ENCODE measurements at places on chromosomes 1 and 21.

DNA sequence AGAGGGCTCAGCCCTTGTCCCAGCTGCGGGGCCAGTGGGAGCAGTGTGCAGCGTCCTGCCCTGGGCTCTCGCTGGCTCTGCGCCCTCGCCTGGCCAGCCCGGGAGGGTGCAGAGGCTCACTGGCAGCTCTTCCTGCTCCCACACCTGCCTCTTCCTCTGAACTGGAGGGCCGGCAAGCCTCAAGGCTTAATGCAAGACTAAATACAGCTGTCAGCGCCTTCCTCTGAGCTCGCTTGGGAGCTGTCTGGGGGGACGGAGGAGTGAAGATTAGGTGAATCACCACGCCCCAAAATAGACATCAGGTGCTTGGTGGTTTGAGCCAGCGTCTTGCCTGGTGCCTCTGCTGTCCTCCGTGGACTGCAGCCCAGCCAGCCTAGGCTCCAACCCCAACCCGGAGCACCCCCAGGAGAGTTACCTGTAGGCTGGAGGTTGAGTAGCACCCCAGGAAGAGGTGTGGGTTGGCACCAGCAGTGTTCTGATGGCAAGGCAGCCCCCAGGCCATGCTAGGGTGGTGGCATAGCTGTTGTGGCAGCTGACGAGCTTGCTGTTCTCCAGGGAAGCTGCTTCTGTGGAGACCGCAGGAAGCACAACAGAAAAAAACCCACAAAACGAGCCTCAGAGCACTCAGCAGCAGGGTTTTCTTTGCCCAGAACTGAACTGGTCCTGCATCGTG lies 36.9 kb downstream of the UMODL1 start:
- DNase-seq: peak; percentile 55

DNA sequence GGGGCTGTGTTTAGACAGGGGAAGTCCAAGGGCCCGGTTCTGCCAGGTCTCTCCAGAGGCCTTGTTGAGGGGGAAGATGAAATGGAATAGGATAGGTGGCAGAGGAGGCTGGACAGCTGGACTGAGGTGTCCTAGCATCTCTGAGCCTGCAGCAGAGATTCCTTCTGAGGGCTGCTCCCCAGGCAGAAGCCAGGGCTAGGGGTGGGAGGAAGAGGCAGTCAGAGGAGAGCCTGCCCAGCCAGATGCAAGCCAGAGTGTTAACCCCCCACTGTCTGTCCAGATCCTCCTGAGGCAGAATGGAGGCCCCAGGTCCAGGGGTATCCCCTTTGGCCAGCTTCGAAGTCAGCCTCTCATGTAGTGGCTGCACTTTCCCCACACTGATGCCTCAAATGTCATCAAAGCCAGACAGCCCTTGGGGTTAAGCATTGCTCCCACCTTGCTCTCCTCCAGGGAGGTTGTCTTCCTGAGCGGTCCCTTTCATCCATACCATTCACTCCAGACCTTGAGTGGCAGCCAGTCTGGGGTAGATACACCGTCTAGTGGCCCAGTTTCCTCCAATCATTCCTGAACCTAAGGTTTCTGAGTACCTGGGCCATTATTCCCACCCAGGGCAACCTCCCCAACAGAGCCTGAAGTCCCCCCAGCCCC lies 1.7 kb downstream of the CSF1 start:
- no peak for DNase-seq

- no peak for DNase-seq
Observed at GRCh38 chr1:221683681-221684080, 58.2 kb downstream of the DUSP10 start.

DNA sequence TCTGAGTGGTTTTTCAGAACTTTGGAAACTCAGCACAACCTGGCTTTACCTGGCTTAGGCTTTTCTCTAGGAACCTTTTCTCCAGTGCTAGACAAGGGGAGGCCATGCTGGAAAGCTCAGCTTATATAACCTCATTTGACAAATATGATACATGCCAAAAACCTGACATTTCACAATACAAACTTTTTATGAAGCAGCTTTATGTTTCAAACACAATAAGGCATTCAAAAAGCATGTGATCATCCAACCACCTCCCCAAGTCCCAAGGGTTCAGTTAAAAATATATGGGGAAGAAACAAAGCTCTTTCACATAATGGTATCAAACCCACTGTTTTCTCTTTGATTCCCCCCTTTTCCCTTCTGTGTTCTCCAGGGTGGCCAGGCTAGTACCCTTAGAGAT lies 63.7 kb downstream of the ZC3H11B start:
- no peak for DNase-seq

DNA sequence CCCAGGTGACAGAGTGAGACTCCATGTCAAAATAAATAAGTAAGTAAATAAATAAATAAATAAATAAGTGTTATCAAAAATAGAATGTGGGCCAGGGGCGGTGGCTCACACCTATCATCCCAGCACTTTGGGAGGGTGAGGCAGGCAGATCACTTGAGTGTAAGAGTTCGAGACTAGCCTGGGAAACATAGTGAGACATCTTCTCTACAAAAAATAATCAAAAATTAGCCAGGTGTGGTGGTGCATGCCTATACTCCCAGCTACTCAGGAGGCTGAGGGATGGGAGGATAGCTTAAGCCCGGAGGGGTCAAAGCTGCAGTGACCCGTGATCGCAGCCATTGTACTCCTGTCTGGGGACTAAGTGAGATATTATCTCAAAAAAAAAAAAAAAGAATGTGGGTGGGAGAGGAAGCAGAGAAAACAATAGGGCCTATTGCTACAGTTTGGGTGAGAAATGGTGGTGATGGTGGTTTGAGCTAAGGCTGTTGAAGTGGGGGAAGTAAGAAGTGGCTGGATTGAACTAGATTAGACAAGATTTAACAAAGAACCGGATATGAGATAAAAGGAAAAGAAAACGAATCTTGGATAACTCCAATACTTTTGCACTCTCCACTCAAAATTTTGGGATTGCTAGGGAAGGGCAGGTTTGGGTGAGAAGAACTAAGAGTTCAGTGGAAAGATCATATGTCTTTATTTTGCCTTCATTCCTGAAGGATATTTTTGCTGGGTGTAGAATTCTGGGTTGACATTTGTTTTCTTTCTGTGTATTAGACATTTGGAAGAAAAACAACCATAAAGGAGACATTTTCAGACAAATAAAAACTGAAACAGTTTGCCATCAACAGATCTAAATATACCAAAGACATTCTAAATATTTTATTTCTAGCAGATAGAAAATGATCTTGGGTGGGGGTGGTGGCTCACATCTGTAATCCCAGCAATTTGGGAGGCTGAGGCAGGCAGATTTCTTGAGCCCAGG lies 57.1 kb upstream of the SPOCD1 start:
- DNase-seq: no peak

GRCh38 chr1:157641177-157641576 lies 43.3 kb upstream of the FCRL4 start:
- DNase-seq: no peak

DNA sequence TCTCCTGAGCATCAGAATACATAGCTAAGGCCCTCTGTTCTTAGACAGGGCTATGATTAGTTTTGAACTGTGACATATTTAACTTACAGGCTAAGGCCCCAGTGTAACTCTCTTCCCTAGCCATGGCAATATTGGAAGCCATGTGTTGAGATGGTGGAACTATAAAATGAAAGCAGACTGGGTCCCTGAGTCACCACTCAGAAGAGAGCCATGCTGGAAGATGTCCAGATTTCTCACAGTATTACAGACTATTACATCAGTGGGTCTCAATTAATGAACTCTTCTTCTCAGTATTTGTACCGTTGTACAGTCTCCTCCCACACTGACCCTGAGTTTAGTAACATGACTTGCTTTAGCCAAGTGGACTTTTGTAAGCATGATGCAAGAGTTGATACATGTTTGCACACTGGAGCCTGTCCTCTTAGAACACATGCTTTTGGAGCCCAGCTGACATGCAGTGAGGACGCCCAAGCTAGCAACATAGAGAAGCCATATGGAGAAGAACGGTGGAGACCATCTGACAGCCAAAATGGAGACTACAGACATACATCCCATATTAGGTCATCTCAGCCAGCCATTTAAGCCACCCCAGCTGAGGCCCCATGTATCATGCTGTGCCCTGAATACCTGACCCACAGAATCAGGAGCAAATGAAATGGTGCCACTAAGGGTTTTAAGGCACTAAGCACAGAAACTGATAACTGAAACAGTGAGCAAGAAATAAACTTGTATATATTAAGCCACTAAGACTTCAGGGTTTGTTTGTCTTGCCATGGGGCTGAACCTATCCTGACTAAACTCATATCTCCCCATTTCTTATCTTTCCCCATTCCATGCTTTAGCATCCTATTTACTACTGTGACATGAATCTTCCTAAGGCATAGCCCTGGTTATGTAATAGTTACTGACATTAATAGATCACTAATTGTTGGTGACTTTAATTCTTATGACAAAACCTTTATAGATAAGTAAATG lies 24.4 kb downstream of the TBX15 start:
- DNase-seq: no peak

DNA sequence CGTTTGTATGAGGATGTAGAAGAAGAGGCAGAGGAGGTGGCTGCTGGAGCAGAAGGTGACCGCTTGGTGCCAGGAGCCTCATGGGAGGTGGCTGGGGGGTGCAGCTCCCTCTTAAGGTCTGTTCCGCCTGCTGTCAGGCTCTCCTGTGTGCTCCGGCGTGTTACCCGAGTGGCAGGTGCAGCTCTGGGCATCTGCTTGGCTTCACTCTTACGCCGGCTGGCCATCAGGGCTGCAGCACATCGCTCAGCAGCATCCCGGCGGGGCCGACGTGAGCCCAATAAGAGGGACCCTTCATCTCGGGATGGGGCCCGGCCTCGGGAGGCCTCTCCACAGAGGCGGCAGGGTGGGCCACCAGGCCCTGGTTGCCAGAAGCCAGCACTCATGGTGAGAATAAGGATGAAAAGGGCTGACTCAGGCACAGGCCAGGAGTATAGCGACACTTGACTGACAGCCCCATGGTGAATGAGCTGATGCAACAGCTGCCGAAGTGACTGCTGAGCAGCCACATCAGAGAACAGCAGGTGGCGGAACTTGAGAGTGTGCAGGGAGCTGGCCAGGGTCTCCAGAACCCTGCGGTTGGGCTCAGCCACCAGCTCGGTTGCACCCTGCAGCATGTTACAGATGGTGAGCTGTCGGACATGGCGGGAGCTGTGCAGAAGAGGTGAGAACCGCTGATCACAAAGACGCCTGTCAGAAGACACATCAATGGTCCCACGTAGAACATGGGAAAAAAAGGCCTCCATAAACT lies 17.5 kb downstream of the LRRC41 start:
- DNase-seq: no peak

GRCh38 chr21:17987382-17988101 lies 168.4 kb upstream of the C21orf91 start:
- no peak for DNase-seq

DNA sequence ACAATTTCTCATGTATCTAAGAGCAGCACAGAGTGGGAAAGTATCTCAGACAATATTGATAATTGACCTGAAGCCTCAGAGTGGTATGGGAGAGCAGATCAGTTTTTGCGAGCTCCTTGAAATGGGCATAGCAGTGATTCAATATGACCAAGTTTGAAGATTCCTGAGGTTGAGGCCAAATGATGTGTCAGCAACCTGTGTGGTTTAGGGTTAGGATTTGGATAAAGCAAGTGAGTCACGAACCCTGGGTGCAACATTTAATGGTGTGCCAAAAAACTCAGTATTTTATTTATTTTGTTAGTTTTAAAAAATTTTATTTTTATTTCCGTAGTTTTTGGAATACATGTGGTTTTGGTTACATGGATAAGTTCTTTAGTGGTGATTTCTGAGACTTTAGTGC lies 92.5 kb upstream of the C21orf91 start:
- no peak for DNase-seq

DNA sequence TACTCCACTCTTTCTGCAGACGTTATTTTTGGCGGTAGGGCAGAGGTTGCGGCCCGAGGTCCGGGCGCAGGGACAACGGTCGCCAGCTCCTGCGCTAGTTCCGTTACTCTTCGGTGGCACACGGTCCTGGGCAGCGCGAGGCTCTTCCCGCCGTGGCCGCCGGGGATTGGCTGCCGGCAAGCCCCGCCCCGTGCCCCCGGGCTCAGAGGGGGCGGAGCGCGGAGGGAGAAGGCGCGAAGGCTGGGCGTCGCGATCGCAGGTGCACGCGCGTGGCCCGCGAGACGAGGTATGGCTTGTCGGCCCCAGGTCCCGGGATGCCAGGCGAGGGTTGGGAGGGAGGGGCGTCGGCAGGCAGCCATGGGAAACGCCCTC lies 518 bp upstream of the SHE start:
- no peak for DNase-seq

DNA sequence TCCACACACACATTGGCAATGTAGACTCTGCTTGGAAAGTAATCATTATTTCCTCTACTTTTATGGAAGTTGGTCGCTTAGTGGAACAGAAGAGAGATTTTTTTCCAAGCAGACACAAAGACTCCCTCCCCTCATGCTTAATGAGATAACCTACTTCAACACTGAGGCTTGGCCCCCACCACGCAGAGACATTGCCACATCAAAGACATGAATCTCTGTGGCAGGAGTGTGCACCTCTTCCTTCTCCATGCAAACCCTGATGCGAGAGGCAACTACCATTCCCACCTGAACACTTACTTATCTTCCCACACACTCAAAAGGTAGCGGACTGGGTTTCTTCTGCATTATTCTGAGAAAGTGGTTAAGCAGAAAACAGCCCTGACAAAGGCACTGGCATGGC lies 37.3 kb upstream of the LPAR3 start:
- DNase-seq: no peak

DNA sequence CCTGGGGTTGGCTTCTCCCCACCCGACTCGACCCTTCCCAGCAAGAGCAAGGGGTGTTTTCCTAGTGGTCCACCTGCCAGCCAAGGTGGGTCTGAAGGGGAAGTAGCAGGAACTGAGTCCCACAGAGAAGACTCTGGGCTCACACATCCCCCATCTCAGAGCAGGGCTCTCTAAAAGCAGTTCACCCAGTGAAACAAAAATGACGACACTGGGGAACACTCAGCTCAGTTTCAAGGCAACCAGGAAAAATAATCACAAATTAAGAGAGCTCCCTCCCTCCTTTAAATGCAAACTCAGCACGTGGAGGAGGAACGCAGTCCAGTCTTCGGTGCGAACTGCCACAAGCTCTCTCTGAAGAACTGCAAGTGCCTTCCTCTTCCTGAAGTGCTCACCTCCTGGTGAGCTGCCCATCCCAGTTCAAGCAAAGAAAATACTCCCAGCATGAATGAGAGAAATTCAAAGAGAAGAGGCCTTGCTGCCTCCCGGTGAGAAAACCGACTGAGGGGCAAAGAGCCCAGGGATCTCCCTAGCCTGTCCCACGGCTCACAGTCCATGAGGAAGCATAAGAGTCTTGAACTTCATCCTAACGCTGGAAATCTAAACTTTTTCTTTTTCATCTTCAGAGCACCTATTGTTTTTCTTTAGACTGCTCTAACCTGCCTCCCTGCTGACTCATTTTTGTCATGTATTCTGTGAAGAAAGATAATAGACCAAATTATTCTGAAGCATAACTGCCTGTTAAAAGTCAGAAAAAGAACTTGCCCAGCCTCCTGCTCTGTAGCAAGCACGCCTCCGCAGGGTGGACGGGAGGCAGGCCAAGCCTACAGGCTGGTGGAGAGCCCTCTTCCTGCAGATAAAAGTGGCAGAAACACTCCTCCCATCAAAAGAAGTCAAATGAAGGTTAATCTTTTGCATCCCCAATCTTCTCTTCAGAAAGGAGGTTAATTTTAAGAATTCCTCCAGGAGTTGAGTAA lies 281.4 kb downstream of the HHIPL2 start:
- no peak for DNase-seq

All from activated T-cell treated with anti-CD3 and anti-CD28 coated beads for 4 hours (primary cell).